Inflammatory macrophage (primary cell): ENCODE measurements at places on chromosomes 6 and 20.

GRCh38 chr20:13430346-13431002 is 208.3 kb downstream of the TASP1 start:
- DNase-seq, result peak; percentile 27

GRCh38 chr6:141736104-141736503 is 396.6 kb upstream of the GJE1 start:
- no peak for DNase-seq

DNA sequence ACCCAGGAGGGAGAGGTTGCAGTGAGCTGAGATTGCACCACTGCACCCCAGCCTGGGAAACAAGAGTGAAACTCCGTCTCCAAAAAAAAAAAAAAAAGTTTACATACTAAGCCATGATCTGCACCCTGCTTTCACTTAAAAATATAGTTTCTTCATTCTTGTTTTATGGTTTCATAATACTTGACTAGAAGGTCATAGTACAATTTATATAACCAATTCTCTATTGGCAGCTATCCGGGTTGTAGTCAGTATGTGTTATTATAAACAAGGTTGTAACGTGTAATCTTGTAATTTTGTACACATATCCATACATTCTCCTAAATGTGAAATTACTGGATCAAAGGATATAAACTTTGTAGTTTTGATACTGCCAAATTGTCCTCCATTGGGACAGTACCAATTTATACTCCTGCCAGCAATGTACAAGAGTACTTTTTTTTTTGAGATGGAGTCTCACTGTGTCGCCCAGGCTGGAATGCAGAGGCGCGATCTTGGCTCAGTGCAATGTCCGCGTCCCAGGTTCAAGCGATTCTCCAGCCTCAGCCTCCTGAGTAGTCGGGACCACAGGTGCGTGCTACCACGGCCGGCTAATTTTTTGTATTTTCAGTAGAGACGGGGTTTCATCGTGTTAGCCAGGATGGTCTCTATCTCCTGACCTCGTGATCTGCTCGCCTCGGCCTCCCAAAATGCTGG is 144.8 kb downstream of the GJA10 start:
- DNase-seq, result no peak

- peak; percentile 83 for DNase-seq
Observed at GRCh38 chr6:92109956-92110355, 1309.4 kb downstream of the EPHA7 start.

DNA sequence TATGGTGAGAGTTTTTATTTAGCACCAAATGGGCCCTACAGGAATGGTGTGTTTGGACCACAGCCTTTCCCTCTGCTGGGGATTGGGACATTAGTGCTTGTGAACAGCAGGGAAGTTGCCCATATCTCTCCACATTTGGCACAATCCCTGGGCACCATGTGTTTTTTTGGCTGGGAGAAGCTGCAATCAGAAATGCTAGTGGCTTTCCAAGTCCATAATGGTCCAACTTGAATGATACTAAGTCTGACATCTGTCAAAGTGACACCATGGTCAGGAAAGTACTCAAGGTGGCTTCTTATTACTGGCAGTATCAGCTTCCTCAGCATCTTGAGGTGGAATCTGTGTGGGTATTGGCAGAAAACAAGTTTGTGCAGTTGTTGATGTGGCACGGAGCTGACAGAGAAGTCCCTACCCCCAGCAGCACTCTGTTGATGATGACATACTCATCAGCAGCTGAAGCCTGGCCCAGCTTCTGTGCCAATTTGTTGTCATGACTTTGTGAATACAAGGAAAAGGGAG is 53.0 kb downstream of the SASH1 start:
- DNase-seq, result no peak

DNA sequence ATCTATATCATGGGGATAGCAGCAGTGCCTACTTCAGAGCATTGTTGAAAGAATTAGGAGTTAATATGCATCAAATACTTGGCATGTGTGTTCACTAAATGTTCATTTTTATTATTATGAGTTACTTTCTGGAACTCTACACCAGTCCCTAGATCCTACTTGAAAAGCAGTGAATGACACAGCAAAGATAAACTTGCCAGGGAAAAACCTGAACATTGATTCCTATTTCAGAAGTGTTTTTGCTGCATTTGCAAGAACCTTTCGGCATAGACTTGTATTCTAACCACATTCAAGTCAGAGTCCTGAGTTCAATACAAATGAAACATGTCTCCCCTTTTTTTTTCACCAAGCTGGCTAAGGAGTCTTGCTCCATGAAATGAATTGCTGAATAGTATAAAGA is 187.4 kb upstream of the TAB2 start:
- no peak for DNase-seq
